Fibroblast of upper back skin (primary cell): ENCODE measurements at places on chromosomes 6 and 20.

GRCh38 chr6:150208611-150209352, 65.9 kb downstream of the PPP1R14C start:
- peak; percentile 31 for DNase-seq

GRCh38 chr20:51902933-51903332, 100.6 kb upstream of the SALL4 start:
- DNase-seq, result no peak

- no peak for DNase-seq
Observed at GRCh38 chr20:54103762-54104600, 33.6 kb upstream of the BCAS1 start.

GRCh38 chr6:132959639-132960326, 145.4 kb downstream of the RPS12 start:
- DNase-seq, result no peak

DNA sequence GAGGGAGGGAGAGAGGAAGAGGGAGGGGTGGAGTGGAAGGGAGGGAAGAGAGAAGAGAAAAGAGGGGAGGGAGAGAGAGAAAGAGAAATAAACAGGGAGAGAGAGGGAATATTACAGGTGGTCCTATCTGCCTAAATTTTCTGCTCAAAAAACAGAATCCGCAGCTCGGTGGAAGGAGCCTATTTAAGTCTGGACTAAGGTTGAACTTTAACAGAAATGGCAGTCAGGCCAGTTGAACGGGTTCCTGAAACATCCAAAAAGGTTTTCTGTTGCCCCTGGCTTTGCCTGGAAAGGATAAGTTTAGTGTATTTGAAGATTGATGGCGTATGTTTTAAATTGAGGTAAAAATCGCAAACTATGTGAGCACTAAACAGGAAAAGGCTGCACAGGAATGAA, 2.2 kb downstream of the TFAP2B start:
- DNase-seq, result no peak

DNA sequence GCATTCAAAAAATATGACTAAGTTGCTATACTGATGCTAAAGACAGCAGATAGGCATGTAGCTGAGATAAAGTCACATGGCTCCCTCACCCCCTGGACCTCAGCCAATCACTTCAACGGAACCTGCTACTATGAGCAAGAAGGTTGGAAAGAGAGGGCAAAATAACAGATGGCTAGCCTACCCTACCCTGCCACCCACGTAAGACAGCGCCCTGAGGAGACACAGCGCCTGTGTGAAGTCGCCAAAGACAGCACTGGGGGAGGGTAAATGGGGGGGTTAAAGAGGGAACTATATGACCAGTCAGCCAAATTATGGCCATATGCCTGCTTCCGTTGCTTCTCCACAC, 163.2 kb downstream of the RALGAPA2 start:
- peak; percentile 1 for DNase-seq
